ENCODE measurements at places on chromosomes 5 and 9.

GRCh38 chr5:1503241-1504068 is 20.3 kb downstream of the LPCAT1 start:
- DNase-seq: no peak

- no peak for DNase-seq
Measured at GRCh38 chr5:69284203-69284602, 48.4 kb downstream of the CCDC125 start.

DNA sequence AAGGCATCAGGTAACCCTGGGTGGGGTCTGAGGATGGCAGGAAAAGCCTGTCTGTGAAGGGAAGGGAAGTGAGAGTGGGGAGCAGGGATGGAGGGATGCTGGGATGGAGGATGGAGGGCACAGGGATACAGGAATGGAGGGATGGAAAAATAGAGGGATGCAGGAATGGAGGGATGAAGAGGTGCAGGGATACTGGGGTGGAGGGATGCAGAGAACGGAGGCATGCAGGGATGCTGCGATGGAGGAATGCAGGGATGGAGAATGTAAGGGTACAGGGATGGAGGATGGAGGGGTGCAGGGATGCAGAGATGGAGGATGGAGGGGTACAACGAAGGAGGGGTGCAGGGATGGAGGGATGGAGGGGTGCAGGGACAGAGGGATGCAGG is 9.1 kb downstream of the PTGES2 start:
- no peak for DNase-seq

DNA sequence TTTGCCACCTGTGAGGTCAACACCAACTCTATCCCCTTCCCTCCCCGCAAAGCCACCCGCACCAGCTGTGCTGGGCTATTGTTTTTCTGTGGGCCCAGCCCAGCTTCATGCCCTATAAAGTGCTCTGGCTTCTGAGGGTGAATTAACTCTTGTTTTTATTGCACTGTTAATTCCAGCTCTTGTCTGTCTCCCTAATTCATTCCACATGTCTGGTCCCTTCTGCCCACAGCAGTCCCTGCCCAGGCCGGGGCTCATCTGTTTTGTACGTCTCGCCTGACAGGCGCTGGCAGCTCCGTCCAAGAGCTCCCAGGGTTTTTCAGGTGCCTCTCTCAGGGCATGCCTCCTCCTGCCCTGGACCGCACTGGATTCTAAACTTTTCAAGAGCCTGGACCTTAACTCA is 118.9 kb downstream of the PDZD2 start:
- DNase-seq: no peak

- no peak for DNase-seq
Measured at GRCh38 chr5:88952344-88952743, 69.4 kb upstream of the MEF2C start.

GRCh38 chr5:83645936-83646335 is 74.7 kb downstream of the HAPLN1 start:
- DNase-seq: no peak

DNA sequence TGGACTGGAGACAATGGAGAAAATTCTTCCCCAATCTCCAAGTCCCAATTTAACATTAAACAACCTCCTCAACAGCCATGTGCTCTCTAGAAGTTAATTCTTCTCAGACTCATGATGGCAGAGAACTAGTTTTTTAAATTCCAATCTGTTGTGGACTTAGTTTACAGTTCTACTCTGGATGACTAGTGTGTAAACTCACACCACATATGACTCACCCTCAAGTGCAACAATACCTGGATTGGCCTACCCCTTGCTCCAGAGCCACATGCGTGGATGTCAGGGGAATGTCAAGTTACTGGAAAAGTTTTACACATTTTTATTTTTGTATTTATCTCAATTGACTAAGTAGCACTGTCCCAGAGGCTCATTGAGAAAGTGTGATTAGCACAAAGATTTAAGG is 136.0 kb upstream of the EFNA5 start:
- no peak for DNase-seq

GRCh38 chr5:137856201-137856600 is 11.5 kb upstream of the MYOT start:
- no peak for DNase-seq

DNA sequence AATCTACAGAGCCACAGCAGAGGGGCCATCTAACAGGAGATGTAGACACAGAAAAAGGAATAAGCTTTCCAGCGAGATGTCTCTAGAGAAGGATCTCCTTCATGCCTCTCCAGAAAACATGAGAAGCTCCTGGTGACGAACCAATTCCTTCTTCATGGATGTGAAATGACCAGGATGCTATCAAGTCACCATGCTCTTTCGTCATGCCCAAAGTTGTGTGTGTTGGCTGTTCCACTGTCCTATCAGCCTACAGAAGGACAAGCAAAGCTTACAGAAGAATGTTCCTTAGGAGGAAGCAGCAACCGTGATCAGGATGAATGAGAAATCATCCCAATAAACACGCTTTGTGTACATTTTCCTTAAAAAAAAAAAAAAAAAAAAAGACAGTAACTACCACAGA is 54.4 kb downstream of the ALDH7A1 start:
- DNase-seq: no peak

DNA sequence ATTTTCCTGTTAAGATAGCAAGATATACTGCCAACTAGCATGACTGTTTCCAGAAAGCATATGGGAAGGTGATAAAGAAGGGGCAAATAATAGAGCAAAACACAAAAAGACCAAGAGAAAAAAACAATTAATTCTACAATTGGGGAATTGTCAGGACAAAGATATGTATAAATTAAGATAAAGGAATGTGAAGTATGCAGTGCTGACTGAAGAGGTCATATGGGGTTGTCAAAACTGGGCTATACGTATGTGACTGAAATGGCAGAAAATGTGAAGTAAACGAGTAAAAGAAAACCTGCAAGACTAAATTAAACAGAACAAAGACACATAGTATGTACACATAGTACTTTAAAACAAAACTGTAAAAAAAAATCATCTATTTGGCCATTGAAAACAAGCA is 222.3 kb downstream of the ARL15 start:
- no peak for DNase-seq

GRCh38 chr5:73387601-73388305 is 60.8 kb downstream of the FOXD1 start:
- DNase-seq: no peak

DNA sequence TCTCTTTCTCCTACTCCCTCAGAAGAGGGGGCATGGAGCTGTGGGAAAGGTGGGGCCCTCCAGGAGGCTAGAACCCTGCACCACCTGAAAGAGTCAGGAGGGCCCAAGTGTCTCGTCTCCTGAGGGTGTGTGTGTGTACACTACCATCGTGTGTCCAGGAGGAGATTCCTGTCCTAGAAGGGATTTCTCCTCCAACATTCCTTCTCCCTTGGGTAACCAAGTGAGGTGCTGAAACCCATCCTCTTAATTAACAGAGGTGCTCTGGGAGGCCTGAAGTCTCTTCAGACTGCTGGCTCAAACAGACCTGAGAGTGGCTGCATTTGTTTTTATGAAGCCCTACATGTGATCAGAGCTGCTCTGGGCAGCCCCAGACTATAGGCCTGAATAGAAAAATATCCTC is 61.1 kb upstream of the FAM169A start:
- DNase-seq: no peak

DNA sequence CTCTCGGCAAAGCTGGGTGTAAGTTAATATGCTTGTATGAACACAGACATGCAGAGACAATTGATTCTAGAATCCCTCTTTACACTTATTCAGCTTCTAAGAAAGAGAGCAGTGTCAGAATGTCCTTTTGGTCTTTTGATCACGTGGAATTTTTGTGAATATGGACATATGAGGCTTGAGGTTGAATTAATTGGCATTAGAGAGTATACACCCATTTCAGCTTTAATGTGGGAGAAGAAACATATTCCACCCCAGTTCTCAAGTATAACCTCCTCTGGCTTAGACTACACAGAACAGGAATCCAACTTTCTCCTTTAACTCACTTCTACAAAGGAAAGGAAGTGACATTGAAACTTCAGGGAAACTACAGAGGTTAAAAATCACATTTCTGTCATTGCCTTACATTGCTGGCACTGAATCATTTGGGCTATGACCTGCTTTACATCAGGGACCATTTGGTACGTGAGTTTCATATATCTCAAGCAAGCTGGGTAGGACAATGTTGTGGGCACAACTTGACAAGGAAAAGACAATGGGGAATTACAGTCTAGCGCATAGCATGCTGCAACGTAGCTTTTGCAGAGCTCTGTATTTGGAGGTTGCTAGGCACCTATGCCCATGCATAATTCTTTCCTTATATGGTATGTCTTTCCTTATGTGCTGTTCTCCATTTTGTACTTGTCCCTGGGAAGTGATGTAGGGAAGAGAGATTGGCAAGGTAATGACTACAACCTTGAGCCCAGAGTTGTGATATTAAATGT is 19.5 kb downstream of the DAB2 start:
- no peak for DNase-seq

DNA sequence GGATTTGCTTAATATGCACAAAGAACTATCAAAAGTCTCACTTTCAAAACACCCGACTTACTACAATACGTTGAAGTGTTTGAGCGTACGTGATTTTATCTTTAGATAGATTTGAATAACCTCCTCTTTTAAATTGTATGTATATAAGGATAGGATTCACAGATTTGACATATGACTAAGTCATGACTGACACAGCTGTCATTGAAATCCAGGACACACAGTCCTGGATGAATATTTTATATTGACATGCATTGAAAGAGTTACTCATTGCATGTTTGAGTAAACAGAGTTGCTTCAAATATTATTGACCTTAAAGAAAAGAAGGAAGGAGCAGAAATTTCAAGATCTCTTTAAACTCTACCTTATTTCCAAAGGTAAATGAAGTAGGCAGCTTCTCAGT is 3.3 kb downstream of the MUSK start:
- DNase-seq: no peak

DNA sequence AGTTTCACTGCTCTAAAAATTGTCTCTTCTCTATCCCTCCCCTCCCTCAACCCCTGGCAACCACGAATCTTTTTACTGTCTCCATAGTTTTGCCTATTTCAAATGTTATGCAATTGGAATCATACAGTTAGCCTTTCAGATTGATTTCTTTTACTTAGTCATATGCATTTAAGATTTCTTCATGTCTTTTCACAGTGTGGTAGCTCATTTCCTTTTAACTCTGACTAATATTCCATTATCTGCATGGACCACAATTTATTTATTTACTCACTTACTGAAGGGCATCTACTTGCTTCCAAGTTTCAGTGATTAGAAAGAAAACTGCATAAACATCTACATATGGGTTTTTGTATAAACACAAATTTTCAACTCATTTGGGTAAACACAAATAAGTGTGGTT is 372.3 kb downstream of the CDH18 start:
- no peak for DNase-seq

DNA sequence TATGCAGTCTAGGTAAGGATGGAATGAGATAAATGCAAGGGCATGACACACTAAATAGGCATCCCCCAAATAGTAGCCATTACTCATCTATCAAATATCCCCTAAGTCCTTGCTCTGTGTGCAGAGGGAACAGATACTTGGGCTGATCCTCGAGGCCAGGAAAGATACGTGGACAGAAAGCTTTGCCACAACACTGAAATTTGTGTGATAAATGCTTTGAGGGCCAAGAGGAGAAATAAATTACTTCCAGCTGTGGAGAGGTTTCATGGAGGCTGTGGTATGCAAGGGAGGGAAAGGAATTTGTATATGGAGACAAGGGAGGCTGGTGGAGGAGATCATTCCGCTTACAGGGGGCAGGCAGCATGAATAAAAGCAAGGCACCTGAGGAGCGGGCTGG is 18.5 kb downstream of the ATOX1 start:
- DNase-seq: no peak

- DNase-seq: no peak
Measured at GRCh38 chr5:100818340-100818739, 84.7 kb downstream of the ST8SIA4 start.

- no peak for DNase-seq
Measured at GRCh38 chr9:14058325-14058688, 255.6 kb downstream of the NFIB start.

- no peak for DNase-seq
Measured at GRCh38 chr9:72129271-72130156, 19.7 kb upstream of the GDA start.

DNA sequence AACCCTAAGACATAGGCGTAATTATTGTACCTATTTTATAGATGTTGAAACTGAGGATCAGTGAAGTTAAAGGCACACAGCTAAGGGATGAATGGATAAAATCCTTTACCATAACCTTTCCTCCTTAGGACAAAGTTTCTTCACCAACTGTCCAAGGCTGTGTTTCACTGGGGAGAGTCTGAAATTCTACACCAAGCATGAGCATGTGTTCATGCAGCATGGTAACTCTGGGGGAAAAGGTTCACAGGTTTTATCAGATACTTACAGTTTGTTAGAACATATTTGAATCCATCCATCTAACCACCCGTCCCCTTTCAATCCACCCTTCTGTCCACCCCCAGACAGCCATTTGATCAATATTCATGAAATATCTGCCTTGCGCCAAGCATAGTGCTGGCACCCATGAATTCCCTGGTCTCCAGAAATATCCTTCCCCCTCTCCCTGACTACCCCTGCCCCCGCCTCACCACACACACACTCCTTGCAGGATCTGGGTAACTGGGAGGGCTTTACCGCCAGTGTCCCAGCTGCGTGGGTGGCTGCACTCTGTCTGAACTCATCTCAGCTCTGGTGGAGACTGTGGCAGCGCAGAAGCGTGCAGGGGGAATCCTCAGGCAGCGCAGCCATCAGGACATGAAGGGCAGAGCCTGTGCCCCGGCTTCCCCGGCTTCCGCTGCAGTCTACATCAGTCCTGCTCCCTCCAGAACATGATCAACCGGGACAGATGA is 6.3 kb upstream of the KCNIP1 start:
- no peak for DNase-seq

DNA sequence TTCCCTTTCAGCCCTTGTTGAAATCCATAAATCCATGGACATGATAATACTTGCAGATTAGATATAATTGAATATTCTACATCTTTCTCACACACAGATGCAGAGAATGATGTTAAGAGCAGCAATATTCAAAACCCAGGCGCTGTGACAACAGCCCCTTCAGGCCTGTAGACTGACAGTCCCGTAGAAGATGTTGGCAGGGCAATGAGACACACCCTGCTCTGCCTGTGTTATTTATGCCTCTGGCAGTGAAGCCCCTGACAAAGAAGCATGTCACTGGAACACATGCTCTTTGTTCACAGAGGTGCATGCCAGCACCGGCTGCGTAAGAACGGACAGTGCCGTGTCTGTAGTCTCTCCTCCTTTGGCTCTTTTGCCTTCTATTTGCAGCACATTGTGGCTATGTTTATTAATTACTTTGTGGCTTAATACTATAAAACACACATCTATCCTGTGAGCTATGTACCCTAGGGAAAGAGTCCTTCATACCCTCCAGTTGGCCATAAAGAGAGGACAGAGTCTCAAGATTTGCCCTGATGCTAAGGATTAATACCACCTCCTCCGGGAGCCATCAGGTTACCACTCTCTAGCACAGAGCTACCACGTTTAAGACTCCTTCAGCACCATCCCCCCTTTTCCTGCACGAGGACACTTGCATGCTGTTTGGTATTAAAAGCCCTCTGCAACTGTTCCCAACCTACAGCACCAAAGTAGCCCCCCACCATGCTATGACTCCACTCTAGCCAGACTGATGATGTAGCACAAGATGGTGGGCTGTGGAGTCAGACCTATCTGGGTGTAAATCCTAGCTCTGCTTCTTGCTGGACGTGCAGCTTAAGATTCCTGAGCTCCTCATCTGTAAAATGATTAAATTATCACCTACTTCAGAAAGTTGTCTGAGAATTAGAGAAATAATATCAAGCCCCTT is 2.0 kb upstream of the ANP32B start:
- no peak for DNase-seq

Data from stimulated activated CD4-positive, alpha-beta T cell treated with anti-CD3 and anti-CD28 coated beads, TNF-alpha, amount 100 ng/mL, for 48 hours (primary cell).